ENCODE measurements at places on chromosomes 12 and 14.

DNA sequence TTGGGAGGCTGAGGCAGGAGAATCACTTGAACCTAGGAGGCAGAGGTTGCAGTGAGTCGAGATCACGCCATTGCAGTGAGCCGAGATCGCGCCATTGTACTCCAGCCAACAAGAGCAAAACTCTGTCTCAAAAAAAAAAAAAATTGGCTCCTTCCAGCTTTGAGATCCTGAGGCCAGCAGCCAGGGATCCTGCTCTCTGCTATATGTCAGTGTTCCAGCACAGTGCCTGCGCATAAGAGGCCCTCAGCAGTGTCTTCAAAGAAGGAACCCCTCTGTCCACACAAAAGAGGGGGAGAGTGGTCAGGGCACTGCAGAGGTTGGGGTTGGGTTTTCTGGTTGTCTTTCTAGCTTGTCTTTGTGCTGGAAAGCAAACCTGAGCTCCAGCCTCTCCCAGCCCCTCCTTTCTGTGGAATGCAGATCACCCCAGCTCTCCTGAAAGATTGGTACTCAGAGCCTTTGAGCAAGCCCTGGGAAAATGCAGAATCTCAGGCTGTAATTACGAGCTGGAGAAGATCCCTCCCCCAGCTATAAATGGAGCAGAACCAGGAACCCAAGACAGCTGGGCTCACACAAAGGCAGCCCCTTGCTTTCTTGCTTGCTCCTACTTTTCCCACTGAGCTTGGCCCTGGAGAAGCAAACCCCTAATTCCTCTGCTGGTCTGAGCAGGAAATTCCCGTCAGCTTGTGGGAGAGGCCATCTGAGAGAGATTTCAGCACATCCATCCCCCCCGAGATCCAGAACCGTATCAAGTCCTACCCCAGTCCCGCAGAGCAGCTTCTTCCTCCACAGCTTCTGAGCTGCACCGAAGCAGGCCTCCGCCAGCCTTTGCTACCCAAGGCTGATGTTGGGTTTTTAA, 205.7 kb downstream of the ZFP36L1 start:
- no peak for DNase-seq

DNA sequence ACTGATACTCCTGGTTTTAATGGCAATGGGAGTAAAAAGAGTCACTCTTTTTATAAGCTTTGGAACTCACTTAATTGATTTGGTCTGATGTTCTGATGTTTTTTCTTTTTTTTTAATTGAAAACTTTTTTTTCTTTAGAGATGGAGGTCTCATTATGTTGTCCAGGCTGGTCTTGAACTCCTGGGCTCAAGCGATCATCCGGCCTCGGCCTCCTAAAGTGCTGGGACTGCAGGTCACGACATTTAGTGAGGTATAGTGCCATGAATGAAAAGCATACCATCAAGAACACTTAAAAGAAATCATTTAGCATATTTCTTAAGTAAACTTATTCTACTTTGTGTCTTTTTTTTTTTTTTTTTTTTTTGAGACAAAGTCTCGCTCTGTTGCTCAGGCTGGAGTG, 12.7 kb upstream of the EID3 start:
- no peak for DNase-seq

DNA sequence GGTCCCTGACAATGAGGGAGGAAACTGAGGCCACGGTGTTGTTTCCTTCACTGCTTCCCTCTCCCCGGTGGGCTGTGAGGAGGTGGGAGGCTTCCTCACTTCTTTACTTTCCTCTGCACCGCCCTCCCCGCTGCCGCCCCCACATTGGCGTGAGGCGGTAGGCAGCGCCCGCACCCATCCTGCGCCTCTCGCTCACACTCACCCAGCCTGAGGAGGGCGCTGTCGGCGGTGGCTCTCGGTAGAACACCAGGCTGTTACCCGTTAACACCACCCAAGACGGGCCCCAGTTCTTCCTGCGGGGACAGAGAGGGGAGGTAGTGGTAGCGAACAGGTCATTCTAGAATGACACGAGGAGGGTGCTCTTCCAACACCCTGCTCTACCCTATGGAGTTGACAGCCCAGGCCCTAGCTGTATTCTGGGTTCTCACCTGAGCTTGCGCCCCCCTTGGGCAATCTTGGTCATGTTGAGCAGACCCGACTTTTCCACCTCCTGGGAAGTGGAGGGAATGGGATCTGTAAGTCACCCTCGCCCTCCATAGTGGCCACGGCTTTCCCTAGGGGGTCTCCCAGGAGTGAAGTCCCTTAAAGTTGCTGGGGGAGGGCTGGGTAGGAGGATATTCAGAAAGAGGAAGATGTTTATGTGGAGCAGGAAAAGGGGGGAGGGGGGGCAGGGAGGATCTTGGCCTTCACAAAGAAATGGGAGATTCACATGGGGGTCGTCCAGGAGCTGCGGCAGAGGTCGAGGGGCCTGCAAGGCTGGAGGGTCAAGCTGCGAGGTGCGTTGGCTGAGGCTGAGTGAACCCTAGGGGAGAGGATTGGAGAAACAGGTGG, 3.3 kb downstream of the ARHGAP9 start:
- DNase-seq: peak; percentile 57

- DNase-seq: no peak
These were observed 249.0 kb downstream of the CACNA1C start for GRCh38 chr12:2301531-2302461.

DNA sequence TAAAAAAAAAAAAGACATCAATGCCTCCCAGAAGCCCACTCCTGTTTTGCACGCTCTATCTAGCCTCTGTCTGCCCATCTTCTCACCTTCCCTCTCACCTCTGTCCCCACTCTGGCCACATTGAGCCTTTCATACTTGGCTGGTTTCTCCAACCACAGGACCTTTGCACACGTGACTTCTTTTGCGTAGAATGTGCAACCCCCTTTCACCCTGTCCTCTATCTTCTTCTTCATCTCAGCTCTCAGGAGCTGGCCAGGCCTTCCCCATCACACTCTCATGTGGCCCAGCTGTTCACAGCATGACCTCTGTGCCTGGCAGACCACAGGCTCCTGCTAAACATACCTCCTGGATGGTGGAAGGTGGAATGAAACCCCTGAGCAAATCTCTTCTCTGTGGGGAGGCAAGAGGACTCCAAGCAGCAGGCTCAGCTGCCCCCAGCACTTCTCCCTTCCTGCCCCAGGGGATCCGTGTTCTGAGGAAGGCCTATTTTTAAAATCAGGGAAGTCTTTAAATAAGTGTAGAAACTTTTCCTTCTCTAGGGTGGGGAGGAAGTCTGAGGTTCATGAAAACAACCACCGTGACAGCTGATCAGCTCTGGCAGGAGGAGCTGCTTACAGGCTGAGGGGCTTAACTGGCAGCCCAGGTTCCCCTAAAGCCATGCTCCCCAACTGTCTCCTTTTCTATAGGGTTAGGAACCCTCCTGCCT, 11.6 kb downstream of the HVCN1 start:
- no peak for DNase-seq

DNA sequence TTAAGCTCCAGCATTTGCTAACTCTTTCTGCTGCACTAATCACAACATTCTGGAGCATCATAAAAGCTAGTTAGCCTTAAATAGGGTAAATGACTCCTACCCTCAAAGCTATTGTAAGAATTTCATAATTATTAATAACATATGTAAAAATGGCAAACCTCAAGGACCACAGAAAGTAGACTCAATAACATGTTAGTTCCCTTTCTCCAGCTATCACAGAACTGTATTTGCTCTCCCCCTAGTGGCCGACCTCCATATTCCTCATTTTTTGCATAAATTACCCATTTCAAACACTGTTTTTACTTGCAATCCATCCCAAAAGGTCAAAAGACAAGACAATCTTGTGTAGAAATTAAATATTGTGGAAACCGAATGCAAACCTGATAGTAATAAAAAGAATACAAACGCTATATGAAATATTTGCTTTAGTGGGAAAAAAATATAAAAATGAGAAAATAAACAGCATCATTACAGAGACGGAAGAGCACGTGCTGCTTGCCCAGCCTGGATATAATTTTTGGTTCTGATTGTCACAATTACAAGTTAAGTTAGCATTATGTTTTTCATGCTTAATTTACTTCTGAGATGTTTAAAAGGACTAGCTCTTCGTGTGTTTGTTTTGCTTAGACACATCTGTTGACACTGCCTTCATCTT, 97.9 kb downstream of the RERGL start:
- no peak for DNase-seq

- no peak for DNase-seq
These were observed 89.3 kb downstream of the SPTSSA start for GRCh38 chr14:34372786-34373185.

DNA sequence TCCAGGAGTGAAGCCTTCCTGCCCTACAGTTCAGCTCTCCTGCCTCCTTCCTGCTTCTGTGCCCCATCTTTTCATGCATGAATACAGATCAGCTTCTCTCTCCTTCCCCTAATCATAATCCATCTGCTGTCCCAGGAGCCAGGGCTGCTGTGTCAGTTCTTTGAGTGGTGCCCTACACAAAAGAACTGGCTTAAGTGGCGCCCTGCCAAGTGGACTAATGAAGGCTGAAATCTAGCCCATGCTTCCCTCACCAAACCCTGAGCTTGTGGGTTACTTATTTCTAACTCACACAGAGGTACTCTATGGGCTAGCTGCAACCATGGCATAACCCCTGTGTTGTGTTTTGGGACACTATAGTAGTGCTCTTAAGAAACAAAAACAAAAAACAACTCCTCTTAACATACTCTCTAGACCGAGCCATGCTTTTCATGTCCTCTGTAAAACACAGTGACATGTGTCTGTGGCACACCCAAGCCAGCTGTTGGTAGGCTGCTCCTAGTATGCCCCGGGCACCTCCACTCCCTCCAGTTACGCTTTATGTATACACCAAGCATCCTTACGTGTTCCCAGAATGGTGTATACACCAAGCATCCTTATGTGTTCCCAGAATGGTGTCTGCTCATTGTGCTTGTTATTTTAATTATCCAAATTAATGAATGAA, 19.3 kb upstream of the ETV6 start:
- no peak for DNase-seq

- DNase-seq: no peak
These were observed 34.0 kb downstream of the BMAL2 start for GRCh38 chr12:27366621-27367020.

Measured in stimulated activated CD4-positive, alpha-beta T cell treated with anti-CD3 and anti-CD28 coated beads, TNF-alpha, amount 100 ng/mL, for 1 hour (primary cell).